ENCODE measurements at places on chromosomes 4 and X.

DNA sequence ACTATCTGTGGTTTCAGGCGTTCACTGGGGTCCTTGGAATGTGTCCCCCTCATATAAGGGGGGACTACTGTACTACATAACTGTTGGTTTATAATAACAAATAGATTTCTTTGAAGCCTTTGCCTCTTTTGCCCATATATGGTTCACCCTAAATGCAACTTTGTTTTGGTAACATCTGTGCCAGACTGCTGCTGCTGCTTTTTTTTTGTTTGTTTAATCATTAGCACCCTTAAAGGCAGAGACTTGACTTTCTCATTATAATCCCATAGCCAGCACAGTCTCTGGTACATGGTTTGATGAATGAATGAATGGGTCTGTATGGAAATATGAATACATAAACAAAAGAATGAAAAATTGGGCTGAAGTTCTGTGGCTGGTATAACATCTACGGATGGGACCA lies 80.2 kb upstream of the LHFPL1 start:
- DNase-seq: no peak

DNA sequence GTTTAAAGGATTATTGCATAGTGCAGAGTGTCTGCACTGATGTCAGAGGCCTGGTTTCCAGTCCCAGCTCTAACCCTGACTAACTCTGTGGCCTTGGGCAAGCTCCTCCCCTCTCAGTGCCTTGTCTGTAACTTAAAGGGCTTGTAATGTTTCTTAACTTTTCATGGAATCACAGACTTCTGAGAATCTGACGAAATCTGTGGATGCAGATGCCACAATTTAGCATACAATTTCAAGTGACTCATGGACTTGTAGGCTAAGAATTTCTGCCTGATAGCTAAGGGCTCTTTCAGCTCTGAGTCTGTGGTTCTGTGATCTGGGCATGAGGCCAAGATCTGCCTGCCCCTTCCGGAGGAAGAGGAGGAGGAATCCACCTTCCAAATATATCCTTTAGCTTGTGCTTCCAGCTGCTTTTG lies 236.9 kb downstream of the AR start:
- peak; percentile 92 for DNase-seq

DNA sequence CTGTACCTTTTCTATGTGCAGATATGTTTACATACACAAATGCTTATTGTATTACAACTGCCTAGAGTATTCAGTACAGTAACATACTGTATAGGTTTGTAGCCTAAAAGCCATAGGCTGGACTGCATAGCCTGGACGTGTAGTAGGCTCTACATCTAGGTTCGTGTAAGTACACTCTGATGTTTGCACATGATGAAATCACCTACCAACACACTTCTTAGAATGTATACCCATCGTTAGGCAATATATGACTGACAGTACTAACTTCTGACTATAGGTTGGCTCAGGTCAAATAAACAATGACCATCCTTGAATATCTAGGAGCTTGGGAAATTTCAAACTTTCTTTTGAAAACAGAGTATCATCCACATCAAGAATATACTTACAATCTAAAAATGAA lies 139.0 kb downstream of the CORIN start:
- DNase-seq: no peak

DNA sequence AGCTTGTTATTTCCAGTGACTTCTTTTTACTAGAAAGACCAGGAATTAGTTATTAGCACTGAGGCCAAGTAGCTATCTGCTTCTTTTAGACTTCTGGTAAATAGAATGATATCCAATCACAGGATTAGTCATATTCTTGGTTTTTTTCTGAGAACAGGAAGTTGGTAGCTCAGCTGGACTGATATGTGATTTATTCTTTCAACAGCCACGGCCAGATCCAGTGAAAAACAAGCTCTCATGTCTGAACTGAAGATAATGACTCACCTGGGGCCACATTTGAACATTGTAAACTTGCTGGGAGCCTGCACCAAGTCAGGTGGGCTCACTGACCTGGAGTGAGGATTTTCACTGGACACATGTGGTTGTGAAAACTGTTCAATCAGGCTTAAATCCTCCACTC lies 48.6 kb downstream of the PDGFRA start:
- peak; percentile 49 for DNase-seq

DNA sequence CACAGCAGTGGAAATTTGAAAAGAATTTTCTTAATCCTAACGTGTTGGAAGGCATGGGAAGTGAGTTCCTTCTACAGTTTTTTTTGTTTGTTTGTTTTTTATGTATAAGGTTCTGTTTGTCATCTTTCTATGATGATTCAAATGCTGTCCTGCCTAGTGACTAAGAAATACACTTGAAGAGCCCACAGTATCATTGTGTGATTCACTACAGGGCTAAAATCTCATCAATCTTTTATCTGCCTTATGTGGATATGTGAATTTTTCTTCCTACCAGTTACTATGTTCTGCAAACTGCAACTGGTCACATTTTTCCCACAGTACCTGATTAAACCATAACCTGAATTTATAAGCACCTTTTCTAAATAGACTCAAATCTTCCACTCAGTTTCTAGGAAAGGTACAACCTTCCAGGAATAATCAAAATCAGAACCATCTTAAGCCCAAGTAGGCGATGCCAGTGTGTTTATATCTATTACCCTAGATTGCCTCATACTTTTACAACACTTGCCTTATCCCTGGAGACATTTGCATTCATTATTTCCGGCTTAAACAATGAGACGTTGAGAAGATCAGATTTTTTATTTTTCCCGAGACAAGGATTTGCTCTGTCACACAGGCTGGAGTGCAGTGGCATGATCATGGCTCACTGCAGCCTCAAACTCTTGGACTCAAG lies 214.6 kb upstream of the GALNT7 start:
- DNase-seq: no peak

DNA sequence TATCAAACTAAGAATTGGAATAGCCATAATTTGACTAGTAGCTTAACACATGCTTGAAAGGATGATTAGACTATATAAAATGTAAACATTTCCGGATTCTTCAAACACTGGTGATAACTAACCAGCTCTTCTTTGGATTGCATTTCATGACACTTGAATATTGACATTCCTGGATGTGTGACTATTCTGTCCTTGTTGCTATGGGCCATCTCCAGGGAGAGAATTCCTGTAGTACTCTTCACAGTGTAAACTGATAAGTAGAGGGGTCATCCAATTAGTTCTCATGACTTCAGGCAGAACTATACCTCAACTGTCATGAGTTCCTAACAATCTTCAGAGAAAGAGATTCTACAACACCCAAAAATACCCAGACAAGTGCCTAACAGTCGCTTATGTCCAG lies 1026.7 kb upstream of the TENM3 start:
- no peak for DNase-seq

- no peak for DNase-seq
Observed at GRCh38 chr4:162954976-162955375, 211.7 kb downstream of the NAF1 start.

DNA sequence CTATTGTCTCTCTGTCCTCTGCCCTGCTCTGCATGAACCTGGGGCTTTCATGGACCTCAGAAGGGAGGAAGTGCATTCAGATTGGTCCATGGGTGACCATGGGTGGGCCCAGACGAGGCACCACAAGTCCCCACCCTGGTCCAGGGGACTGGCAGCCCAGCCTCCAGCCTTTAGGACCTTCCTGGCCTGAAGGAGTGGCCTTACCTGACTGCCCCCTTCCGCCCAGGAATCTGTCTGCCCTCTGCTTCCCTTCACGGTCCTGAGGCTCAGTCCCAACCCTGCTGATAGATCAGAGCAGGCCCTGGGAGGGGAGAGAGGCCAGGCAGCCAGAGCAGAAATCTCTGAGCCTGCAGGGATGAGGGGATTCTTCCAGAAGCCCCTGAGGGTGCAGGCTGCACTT lies 455.4 kb downstream of the PCDH18 start:
- DNase-seq: no peak

GRCh38 chrX:113770071-113770470 lies 813.8 kb upstream of the HTR2C start:
- no peak for DNase-seq

DNA sequence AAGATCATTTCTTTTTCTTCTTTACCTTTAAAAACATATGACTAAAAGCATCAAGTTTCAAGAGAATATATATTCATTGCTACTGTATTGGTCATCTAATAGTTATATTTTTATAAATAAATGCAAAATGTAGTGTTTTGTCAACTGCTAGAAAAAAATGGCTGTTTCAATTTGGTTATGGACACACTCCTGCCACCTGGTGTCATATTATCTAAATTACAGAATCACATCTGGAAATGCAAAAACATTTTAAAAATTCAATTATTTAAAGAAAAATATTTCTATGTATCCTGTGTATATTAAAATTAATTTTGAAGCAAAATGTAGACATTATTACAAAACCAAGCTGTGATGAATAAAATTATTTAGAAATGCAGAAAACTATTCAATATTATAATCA lies 329.4 kb upstream of the PCDH18 start:
- DNase-seq: peak; percentile 2

- no peak for DNase-seq
Observed at GRCh38 chr4:146640465-146641061, 1.9 kb downstream of the POU4F2 start.

GRCh38 chr4:121900132-121900983 lies 30.1 kb upstream of the BBS7 start:
- DNase-seq: peak; percentile 16

- DNase-seq: peak; percentile 86
Observed at GRCh38 chr4:147768113-147768512, 36.2 kb downstream of the ARHGAP10 start.

- DNase-seq: no peak
Observed at GRCh38 chr4:45082101-45082500, 355.7 kb upstream of the GNPDA2 start.

- no peak for DNase-seq
Observed at GRCh38 chrX:56615282-56615681, 51.9 kb downstream of the UBQLN2 start.

DNA sequence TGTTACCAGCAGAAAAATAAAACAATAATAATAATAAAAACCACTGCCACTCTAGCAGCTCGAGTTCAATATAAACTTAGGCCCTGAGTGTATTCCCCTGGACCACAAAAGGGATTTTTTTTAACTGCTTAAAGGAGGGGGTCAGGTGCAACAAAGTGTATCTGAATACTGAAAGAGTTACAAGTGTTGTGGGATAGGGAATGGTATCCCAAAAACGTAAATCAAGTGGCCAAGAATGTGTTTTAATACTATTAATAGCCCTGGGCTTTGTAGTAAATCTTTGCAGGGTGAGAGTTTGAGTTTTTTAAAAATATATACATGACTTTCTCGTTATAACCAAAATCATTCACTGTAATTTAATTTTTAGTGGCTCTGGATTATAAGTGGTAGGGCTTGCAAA lies 860.1 kb upstream of the INTU start:
- no peak for DNase-seq

DNA sequence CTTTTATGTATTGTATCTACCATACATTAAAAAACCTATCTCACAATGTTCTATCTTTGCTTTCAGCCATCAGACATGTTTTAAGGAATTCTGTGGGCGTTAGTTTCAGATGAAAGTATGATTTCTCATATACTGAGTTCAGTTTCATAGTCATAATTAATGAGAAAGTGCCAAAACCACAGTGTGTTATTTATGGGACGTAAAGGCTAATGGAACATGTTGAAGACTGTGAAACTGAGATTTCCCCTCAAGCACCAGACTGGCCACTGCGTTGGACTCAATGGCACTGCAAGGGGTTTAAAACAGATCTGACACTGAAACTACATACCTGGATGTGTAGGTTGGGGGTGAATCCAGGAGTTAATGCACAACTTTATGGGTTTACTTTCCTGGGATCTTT lies 32.0 kb downstream of the F8 start:
- DNase-seq: no peak

- DNase-seq: no peak
Observed at GRCh38 chrX:143058120-143058519, 32.4 kb downstream of the SPANXN4 start.

GRCh38 chr4:5795580-5795979 lies 84.6 kb downstream of the EVC start:
- no peak for DNase-seq

DNA sequence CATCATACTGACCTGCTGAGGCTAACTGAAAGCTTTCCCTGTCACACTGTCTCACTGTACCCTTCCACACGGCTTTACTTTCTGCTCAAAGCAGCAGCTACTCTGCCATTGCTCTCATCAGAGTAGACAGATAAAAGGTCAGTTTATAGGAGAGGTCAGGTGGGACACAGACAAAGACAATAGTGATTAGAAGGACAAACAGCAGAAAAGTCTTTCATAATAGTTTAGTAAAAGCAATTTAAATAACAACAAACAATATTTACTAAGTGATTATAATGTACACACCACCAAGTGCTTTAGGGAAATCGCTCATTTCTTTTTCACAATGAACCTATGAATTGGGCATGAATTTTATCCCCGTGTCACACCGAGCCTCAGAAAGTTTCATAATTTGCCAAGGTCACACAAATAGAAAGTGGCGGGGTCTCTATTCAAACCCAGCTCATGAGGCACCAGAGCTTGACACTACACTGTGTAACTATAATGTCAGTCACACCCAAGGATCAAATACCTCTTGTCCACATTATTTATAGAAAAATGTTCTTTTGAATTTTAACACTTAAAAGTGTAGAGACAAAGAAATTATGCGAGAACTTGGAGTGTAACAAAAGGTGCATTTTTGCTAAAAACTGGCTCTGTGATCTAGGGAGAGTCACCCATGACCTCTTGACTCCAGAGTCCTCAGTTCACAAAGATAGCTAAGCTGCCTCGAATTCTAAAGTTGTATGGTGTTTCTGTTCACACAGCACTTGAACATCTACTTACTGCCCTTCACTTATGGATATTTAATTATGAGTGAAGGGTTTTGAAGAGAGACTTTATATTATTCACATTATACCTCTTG lies 24.5 kb upstream of the SORBS2 start:
- no peak for DNase-seq

DNA sequence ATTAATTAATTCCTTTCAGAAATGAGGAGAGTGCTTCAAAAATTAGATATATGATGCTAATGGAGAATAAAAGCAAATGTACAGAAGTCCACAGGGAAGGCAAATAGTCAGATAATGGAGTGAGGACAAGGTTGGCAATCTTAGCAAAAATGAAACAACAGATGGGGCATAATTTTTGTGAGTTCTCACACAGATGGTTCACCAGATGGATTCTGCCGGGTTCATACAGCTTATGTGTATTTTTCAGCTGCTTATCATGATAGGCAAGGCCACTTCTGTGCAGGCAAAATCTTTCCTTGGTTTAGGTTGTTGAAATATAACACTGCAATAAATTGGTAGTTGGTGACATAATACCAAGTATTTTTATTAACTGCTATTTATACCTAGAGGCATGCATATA lies 1539.0 kb upstream of the IGFBP7 start:
- no peak for DNase-seq

DNA sequence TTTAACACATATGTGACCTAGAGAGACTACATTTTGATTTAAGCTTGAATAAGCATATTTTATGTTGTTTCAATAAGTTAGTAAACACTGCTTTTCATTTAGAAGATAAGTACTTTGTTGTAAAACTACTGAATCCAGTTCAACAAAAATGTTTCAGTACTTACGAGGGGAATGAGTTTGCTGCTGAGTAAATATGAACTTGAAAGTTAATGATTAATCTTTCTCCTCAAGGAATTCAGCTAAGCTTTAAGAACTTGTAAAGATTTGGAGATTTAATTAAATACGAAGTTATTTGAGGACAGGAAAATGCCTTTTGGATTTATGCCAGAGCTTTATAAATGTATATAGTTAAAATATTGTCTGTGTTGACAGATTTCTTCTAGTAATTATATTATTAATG lies 933.0 kb upstream of the LCORL start:
- DNase-seq: no peak

All from AG09309 (cell line).